ENCODE measurements at places on chromosomes 6 and 20. TPM values are rescaled to one million over a fixed set of nuclear protein-coding genes. Genes with fewer than 3 reads are reported as not detected.

Gene C6orf132
- 22.9 TPM for total RNA-seq

Gene OR2H2
- total RNA-seq, result not detected

Gene OTOR
- total RNA-seq, result not detected

GRCh38 chr20:36860811-36861624 lies 14.9 kb upstream of the TLDC2 start:
- peak overlapping the region; percentile 46 for H3K27ac ChIP-seq
- peaks cover 35% of the 10 kb centered on the region for H3K4me1 ChIP-seq
- H3K36me3 ChIP-seq, result no peaks in the 10 kb centered on the region
- H3K27me3 ChIP-seq, result no peaks in the 10 kb centered on the region
- H3K4me3 ChIP-seq, result peak overlapping the region; percentile 92

GRCh38 chr6:123415844-123416468 lies 220.8 kb downstream of the TRDN start:
- peaks cover 4% of the 10 kb centered on the region for H3K4me1 ChIP-seq
- H3K27me3 ChIP-seq, result no peaks in the 10 kb centered on the region
- H3K27ac ChIP-seq, result no peak overlapping the region
- no peak for DNase-seq

Gene KIF25
- total RNA-seq, result not detected

DNA sequence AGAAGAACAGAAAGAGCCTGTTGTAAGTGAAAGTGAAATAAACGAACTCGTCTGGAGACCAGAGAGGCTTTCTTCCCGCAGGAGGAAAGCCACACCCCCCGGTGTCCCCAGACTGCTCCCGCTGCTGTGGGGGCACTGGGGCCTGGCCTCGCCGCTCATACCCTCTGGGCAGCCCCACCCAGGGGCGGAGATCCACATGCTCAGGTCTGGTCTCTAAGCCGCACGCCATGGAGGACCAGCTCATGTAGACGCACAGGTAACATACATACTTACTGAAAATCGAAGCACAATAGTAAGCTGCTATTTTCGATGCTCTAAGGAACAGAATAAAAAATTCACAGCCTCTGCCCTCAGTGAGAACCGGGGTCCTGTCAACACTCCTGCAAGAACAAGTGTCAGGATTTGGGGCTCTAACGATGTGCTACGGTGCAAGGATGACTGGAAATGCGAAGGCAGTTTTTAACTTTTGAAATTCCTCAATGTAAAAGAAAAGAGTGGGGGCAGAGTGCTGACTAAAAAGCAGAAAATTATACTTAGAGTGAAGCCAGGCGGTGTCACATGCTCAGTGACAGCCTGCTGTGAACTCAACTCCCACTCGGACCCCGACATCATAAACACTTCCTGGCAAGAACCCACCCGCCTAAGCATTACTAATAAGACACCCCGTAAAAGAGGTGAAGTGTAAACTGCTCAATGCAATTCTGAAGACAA lies 110.5 kb downstream of the IRF4 start:
- H3K4me1 ChIP-seq, result no peaks in the 10 kb centered on the region
- peaks cover 10% of the 10 kb centered on the region for H3K36me3 ChIP-seq
- DNase-seq, result no peak

- H3K4me3 ChIP-seq, result no peak overlapping the region
- DNase-seq, result no peak
- peaks cover 4% of the 10 kb centered on the region for H3K36me3 ChIP-seq
- H3K4me1 ChIP-seq, result no peaks in the 10 kb centered on the region
- H3K27ac ChIP-seq, result no peak overlapping the region
Measured at GRCh38 chr6:136860043-136860442, 37.7 kb downstream of the PEX7 start.

GRCh38 chr20:63521602-63522001 lies 1.0 kb downstream of the PPDPF start:
- peaks cover 14% of the 10 kb centered on the region for H3K4me1 ChIP-seq
- peaks cover 10% of the 10 kb centered on the region for H3K36me3 ChIP-seq
- H3K27ac ChIP-seq, result peak overlapping the region; percentile 91
- peak overlapping the region; percentile 90 for H3K4me3 ChIP-seq

Gene PTGIS
- 33.3 TPM for total RNA-seq

DNA sequence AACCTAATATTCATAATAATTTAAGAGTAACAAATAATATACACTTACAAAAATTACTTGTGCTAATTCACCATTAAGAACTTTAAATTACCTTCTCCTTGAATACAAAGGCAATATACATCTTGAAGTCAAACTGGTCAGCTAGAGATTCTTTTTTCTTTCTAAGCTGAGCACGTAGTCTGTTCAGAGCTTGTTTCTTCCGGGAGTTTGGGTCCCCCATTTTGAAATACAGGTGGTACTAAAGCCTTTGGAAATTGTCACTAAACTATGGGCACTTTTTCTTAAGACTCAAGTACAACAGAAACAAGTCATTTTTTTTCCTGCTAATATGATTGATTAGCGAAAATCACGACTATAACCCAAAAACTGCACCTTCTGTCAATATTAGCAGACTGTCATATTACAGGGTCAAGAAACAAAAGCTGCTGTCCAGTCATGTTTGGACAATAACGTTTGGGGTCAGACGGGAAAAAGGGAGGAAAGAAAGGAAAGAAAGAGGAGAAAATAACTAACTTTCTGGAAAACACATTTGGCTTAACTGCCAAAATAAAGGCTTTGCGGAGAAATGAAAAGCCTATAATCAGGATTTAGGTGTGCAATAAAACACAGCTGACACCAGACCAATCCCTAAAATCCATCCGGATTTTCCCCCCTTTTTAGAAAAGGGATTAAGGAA lies 367 bp downstream of the C6orf62 start:
- H3K4me1 ChIP-seq, result peaks cover 26% of the 10 kb centered on the region
- H3K27me3 ChIP-seq, result no peaks in the 10 kb centered on the region
- DNase-seq, result no peak
- H3K36me3 ChIP-seq, result peaks cover 30% of the 10 kb centered on the region
- peak overlapping the region; percentile 100 for H3K27ac ChIP-seq

Gene MUCL3
- total RNA-seq, result 0.31 TPM

GRCh38 chr6:92820601-92821000 lies 598.8 kb downstream of the EPHA7 start:
- H3K36me3 ChIP-seq, result no peaks in the 10 kb centered on the region
- no peak overlapping the region for H3K27ac ChIP-seq
- no peaks in the 10 kb centered on the region for H3K27me3 ChIP-seq
- DNase-seq, result no peak

GRCh38 chr20:50338479-50339391 lies 148.1 kb downstream of the CEBPB start:
- H3K4me3 ChIP-seq, result peak overlapping the region; percentile 25
- H3K27me3 ChIP-seq, result no peaks in the 10 kb centered on the region
- H3K4me1 ChIP-seq, result peaks cover 54% of the 10 kb centered on the region
- DNase-seq, result no peak
- H3K36me3 ChIP-seq, result no peaks in the 10 kb centered on the region

- no peaks in the 10 kb centered on the region for H3K4me1 ChIP-seq
- peak overlapping the region; percentile 39 for H3K27ac ChIP-seq
- DNase-seq, result no peak
- no peak overlapping the region for H3K4me3 ChIP-seq
- no peaks in the 10 kb centered on the region for H3K36me3 ChIP-seq
Measured at GRCh38 chr20:63942969-63943807, 13.0 kb downstream of the UCKL1 start.

- H3K27ac ChIP-seq, result no peak overlapping the region
- H3K36me3 ChIP-seq, result no peaks in the 10 kb centered on the region
- H3K4me3 ChIP-seq, result no peak overlapping the region
- H3K4me1 ChIP-seq, result no peaks in the 10 kb centered on the region
Measured at GRCh38 chr20:63138855-63139341, 77.0 kb downstream of the YTHDF1 start.

Gene GPX5
- not detected for total RNA-seq

Gene POM121L2
- total RNA-seq, result 0.10 TPM

DNA sequence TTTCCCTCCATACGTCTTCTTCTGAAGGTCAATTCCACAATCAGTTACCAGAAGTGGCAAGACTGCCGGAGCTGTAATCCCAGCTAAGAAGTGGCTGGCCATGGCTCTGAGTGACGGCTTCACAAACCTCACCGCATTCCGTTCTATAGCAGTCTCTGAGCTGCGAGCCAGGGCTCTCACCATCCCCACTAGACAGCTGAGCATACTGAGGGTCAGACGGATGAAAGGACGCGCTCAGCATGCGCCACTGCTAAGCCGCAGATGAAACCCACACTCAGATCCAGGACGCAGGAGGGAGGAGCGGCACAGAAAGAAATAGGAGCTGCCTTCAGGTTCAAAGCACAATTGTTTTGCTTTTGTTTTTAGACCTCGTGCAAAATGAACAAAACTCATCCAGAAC lies 97.9 kb downstream of the ANKRD60 start:
- no peak overlapping the region for H3K27ac ChIP-seq
- H3K27me3 ChIP-seq, result peaks cover 39% of the 10 kb centered on the region
- H3K36me3 ChIP-seq, result no peaks in the 10 kb centered on the region
- peak; percentile 42 for DNase-seq
- peak overlapping the region; percentile 36 for H3K4me3 ChIP-seq
- H3K4me1 ChIP-seq, result peaks cover 57% of the 10 kb centered on the region

DNA sequence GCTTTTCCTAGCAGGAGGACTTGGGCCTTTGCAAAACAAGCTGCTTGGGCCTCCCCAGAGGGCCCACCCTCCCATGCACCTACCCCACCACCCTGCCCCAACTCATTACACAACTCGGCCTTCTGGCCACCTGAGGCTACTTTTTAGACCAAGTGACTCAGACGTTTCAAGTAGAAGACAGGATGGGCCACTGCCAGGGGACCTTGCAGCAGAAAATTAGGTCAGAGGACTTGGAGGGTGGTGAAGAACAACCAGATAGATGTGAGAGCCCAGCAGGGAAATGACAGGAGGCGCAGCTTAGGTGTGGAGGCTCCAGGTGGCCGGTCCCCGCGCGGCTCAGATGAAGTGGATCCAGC lies 1.4 kb downstream of the PPP1R3D start:
- H3K4me1 ChIP-seq, result peaks cover 29% of the 10 kb centered on the region

- H3K27me3 ChIP-seq, result peaks cover 3% of the 10 kb centered on the region
- H3K27ac ChIP-seq, result no peak overlapping the region
- H3K36me3 ChIP-seq, result no peaks in the 10 kb centered on the region
- DNase-seq, result no peak
- H3K4me3 ChIP-seq, result no peak overlapping the region
Measured at GRCh38 chr20:23223908-23224580, 126.5 kb upstream of the NXT1 start.

Gene PRRC2A
- 235 TPM for total RNA-seq

- peaks cover 20% of the 10 kb centered on the region for H3K4me1 ChIP-seq
- no peak for DNase-seq
- no peaks in the 10 kb centered on the region for H3K27me3 ChIP-seq
- H3K4me3 ChIP-seq, result peak overlapping the region; percentile 65
Measured at GRCh38 chr20:38036366-38036765, 2.8 kb downstream of the RPRD1B start.

GRCh38 chr6:166619912-166620311 lies 7.1 kb downstream of the RPS6KA2 start:
- peaks cover 17% of the 10 kb centered on the region for H3K36me3 ChIP-seq
- DNase-seq, result no peak
- peaks cover 25% of the 10 kb centered on the region for H3K4me1 ChIP-seq
- no peaks in the 10 kb centered on the region for H3K27me3 ChIP-seq
